Hypothalamus (tissue), 51 donors: ENCODE measurements at places on chromosomes 12 and 14.

GRCh38 chr12:101608301-101609133, 13.7 kb downstream of the MYBPC1 start:
- no peak for DNase-seq

DNA sequence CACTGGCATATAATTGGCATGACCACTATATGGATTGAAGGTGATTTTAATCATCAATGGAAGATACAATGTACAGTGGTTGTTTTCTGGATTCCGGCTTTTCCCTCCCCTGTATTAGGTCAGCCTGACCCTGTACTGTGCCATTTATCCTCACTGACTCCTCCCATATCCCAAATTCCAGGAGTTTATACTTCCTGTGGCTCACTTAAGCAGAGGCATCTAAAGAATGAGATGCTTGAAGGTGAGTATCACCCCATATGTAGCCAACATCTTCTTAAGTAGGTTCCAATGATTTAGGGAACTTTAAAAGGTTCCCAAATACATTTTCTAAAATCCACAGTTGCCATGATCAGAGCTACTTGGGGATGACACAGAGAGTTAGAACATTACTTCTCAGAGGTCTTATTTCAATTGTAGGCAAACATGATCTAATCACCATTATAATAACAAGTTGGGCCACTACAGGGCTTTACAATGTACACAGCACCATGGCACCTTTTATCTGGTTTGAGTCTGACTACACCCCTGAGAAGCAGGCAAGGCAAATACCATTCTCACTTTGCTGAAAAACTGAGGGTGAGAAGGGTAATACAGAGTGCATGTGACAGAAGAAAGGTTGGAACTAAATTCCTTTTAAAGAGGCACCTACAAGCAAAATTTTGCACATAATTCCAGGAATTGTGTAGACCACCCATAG, 212.3 kb upstream of the GARIN6 start:
- no peak for DNase-seq

- DNase-seq, result no peak
Observed at GRCh38 chr12:89983622-89984021, 275.0 kb upstream of the ATP2B1 start.

DNA sequence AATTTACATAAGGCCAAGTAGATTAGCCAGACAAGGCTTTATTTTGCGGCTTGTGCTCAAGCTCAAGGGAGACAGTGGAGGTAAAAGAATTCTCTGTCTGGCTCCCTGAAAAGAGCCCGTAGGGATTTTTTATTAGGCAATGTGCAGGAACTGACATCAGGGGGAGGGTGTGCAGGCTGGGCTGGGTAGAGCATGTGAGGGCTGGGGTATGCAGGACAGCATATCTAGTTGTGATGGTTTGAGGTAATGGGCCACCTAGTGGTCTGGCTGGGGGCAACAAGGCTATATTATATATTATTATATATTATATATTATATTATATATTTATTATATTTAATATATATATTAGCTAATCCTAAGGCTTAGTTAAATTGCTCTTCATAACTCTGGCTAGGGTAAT, 102.1 kb downstream of the TMEM117 start:
- DNase-seq, result no peak

- no peak for DNase-seq
Observed at GRCh38 chr14:50578433-50578832, 18.5 kb downstream of the ATL1 start.

GRCh38 chr12:9760699-9761418, at the start of gene CD69:
Gene CD69 (minus strand): TSS chr12:9760901. CDS start chr12:9760820, 81 bp downstream.
- DNase-seq, result no peak

- no peak for DNase-seq
Observed at GRCh38 chr12:46005823-46006222, 15.4 kb upstream of the SCAF11 start.

- DNase-seq, result no peak
Observed at GRCh38 chr12:26014085-26014484, 55.6 kb downstream of the RASSF8 start.

GRCh38 chr12:54363618-54364017, 668 bp downstream of the GPR84 start:
- DNase-seq, result no peak

DNA sequence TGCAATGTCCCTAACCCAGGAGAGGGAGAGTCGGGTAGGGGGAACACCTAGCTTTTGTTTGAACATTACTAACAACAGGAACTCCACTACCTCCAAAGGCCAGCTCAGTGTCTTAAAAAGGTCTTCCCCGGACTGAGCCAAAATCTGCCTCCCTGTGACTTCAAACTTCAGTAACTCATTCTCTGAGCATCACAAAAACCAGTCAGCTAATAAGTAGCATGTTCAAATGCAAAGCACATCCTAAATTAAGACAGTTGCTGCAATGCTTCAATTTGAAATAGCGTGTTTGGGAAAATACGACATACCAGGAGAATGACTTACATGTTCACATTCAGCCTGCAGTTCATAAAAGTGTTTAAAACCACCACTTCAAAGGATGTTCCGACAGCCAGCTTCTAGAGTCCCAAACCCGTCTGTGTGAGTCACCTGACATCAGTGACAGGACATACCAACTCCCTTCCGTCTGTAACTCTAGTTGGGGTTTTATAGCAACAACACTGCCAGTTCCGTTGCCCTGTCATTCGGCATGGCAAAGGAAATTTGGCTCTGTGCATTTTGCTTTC, 13.0 kb downstream of the ZFP36L1 start:
- no peak for DNase-seq

DNA sequence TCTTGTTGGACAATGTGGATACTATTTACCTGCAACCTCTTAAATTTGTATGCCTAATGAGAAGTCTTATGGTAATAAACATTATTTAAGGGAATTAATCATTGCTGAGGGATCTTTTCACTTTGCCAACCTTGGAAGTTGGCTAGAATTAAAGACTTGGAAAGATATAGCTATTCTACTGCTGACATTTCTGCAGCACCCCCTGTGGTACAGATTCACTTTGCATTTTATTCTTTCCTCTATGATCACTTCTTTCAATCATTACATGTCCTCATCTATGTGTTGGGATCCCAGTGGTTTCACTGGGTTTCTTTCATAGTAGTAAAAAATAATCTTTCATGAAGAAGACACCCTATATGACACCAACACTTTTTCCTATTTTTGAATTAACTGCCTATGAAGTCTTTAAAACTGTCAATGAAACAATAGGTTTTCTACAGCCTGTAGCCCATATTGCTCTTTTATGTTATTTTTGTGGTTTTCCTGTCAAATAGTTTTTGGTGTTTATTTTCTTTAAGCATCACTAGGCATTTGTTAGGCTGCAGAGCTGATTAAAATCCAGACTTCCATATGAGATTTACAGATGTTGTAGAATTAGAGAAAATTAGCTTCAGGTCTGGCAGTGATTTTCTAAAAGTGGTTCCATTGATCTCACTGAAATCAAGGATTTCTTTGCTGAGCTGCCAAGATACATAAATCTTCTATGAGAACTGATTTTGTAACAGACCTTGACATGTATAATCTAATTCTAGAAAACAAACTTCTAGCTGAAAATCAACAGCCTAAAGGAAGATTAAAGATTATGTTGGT, 256.1 kb downstream of the NAV3 start:
- DNase-seq, result no peak

DNA sequence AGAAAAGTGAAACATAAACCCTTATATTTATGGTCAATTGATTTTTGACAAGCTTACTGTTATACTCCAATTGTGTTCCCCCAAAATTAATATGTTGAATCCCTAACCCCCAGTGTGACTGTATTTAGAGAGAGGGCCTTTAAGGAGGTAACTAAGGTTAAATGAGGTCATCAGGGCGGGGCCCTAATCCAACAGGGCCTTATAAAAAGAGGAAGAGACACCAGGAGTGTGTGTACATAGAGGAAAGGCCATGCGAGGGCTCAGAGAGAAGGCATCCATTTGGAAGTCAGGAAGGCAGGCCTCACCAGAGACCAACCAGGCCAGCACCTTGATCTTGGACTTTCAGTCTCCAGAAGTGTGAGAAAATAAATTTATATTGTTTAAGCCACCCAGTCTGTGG, 6.5 kb upstream of the VTI1B start:
- DNase-seq, result no peak

DNA sequence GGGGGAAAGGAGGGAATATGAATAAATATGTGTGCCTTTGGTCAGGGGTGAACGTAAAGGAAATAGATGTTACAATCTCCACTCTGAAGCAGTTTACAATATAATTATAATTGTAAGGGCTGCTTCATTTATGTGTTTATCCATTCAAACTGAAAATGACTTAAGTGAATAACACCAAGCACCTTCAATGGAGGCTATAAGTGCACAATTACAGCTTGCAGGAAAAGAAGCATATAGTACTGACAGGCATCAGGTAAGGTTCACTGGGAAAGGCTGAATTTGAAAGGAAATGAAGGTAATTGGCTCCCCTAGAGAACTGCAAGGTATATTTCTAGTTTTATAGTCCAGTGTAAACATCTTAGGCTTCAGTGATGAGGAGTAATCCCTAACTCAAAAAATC, 192.7 kb downstream of the STXBP6 start:
- DNase-seq, result no peak

- DNase-seq, result no peak
Observed at GRCh38 chr12:124437617-124438436, 129.6 kb downstream of the NCOR2 start.

GRCh38 chr14:28055008-28055407, 711.6 kb upstream of the FOXG1 start:
- DNase-seq, result no peak

GRCh38 chr14:39576258-39576657, 144.0 kb upstream of the FBXO33 start:
- DNase-seq, result no peak

DNA sequence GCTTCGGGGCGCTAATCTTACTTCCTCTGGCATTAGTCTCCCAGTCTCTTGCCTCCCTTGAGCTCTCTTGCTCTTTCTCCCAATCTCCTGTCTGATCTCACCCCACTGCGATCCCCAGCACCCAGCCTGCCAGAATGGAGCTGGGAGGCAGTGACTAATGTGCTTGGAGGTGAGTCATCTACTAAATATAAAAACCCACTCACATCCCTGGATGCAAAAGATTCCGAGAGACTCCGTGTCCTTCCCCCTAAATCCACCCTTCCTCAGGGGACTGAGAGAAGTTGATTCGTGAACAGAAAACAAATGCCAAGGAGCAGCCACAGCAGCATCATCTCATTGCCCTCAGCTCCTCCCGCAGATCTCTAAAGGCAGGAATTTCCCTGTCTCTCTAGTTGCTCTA, 45.7 kb upstream of the KCNA5 start:
- DNase-seq, result no peak

DNA sequence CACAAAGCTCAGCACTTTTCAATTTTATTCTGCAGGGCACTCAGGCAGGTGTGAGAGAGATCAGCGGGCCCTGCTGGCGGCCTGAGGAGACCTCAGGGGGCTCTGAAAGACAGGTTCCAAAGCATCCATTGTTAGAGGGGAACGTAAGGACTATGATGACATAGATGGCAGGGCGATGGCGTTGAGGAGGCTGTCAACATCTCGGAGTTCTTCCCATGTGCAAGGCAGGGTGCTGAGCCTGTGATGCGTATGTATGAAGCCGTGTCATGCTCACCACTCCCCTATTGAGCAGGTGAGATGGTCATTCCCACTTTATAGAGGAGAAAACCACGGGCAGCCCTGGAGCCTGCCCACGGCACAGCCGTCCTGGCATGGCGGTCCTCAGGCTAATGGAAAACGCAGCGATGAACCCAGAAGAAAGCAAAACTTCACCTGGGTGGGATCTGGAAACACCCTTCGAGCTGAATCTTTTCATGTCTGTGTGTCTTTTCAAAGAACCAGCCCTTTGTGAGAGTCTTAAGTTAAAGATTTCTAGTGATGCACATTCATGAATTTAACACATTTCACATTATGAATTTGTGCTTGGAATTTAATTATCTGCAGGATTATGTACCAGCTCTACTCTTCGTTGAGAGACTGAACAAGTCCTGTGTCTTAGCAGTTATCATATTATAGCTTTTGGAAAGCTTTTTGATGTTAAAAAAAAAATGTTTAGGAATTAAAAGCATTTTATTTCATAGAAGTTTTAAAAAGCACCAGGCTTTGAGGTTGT, 64.7 kb downstream of the RIMBP2 start:
- no peak for DNase-seq

DNA sequence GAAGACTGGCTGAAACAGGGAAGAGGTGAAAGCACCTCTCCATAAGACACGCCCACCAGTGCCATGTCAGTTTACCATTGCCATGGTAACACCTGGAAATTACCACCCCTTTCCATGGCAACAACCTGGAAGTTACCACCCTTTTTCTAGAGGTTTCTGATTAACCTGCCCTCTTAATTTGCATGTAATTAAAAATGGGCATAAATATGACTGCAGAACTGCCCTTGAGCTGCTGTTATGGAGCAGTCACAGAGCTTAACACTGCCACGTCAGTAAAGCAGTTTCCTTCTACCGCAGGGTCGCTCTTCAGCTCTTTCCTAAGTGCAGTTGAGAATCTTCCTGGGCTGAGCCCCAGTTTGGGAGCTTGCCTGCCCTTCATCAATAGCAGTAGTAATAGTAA, 55.2 kb downstream of the RASSF3 start:
- no peak for DNase-seq

DNA sequence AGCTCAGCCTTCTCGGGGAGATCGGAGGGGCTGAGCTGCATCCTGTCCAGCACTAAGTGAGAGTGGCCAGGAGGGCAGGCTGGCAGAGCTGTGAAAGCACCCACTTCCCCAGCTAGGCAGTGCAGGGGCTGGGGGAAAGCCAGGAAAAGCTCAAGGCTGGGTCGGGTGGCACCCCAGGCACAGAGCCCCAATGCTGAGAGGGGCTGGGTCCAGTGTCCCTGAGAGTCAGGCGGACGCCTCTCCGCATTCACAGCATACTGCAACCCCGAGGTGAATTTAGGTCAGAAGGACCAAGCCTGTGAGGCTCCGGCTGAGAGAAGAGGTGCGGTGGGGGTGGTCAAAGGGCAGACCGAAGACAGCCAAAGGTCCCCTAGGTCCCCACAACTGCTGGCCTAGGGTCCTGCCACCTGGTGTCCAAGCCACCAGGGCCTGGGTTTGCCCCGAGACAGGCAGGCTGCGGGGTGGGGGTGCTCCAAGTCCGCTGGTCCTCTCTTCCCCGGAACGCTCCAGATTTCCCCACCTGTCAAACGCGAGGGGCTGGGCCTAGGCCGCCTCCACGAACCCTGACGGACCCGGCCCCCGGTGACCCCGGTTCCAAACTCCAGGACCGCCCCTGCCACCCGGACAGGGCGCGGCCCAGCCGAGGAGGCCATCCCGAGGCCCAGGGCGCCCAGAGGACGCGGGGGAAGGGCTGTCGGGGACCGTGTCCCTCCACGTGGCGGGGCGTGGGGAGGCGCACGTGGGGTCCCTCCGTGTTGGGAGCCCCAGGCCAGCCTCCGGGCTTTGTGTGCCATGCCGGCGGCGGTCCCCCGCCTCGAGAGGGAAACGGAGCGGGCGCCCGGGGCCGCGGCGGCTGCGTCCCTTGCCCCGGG, 527 bp downstream of the CAMKK2 start:
- DNase-seq, result no peak

- DNase-seq, result no peak
Observed at GRCh38 chr12:54658306-54659264, 10.4 kb upstream of the DCD start.

DNA sequence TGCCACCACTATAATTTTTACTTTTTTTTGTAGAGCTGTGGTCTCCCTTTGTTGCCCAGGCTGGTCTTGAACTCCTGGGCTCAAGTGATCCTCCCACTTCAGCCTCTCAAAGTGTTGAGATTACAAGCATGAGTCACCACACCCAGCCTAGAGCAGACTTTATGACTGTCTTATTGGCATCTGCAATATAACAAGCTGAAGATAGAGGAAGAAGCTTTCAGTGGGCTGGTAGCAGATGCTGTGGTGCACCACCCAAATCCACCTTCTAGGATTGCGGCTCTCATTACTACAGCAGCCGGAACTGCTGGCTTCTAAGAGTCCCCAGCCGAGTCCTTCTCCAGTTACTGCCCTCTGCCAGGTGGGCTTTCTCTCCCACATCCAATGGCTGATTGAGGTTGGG, 7.6 kb upstream of the STK38L start:
- no peak for DNase-seq
